OCI-LY7 (cell line): ENCODE measurements at places on chromosomes 4 and X. TPM values are rescaled to one million over a fixed set of nuclear protein-coding genes. Genes with fewer than 3 reads are reported as not detected.

- no peak for DNase-seq
Observed at GRCh38 chrX:116961872-116962582, 499.3 kb upstream of the CT83 start.

- peak; percentile 66 for DNase-seq
Observed at GRCh38 chrX:154411981-154412340, 622 bp downstream of the TAFAZZIN start.

- peak; percentile 11 for DNase-seq
Observed at GRCh38 chr4:142202404-142203332, 566.3 kb downstream of the IL15 start.

- peak; percentile 12 for DNase-seq
Observed at GRCh38 chrX:129540722-129541184, 694 bp downstream of the OCRL start.

- DNase-seq: no peak
Observed at GRCh38 chr4:79450053-79450452, 42.0 kb upstream of the GK2 start.

GRCh38 chr4:6231663-6232165, 31.4 kb upstream of the JAKMIP1 start:
- no peak for DNase-seq

ABCB7 gene
- 29.4 and 31.7 TPM in 2 replicates for total RNA-seq
